ENCODE measurements at places on chromosomes 3 and 15.

DNA sequence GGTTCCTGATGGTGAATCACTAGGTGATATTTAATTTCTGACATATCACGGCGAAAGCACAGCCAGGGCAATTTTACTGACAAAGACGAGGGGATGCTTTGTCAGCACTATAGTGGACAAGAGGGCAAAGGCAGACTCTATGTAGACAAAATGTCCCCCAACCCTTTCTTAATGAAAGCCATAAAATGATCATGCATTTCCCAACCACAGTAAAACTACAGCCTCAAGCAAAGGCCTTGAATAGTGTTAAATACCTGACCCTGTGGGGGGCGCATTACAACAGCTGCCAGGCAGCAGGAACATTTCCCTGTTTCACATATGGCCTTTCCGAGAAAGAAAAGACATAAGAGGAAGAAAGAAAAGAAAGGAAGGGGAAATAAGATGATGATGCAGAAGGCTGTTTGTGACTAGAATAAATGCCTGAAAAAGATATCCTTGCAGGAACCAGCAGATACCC, 49.5 kb downstream of the GLDN start:
- no peak for DNase-seq

GRCh38 chr3:99789011-99789721, 28.5 kb upstream of the CMSS1 start:
- no peak for DNase-seq

- no peak for DNase-seq
Observed at GRCh38 chr3:153963012-153963411, 158.2 kb upstream of the ARHGEF26 start.

- no peak for DNase-seq
Observed at GRCh38 chr15:97623091-97623661, 337.3 kb upstream of the ARRDC4 start.

GRCh38 chr3:151477591-151478334, 16.9 kb upstream of the IGSF10 start:
- DNase-seq, result no peak

GRCh38 chr3:187880441-187880840, 135.2 kb upstream of the BCL6 start:
- DNase-seq, result no peak

- no peak for DNase-seq
Observed at GRCh38 chr15:85589851-85590250, 204.9 kb downstream of the KLHL25 start.

GRCh38 chr3:13066834-13067233, 6.4 kb downstream of the IQSEC1 start:
- DNase-seq, result no peak

- DNase-seq, result no peak
Observed at GRCh38 chr15:26083896-26084295, 220.8 kb upstream of the ATP10A start.

GRCh38 chr15:74604983-74605794, 10.4 kb upstream of the CLK3 start:
- DNase-seq, result no peak
